ENCODE measurements at places on chromosomes 16 and 17.

DNA sequence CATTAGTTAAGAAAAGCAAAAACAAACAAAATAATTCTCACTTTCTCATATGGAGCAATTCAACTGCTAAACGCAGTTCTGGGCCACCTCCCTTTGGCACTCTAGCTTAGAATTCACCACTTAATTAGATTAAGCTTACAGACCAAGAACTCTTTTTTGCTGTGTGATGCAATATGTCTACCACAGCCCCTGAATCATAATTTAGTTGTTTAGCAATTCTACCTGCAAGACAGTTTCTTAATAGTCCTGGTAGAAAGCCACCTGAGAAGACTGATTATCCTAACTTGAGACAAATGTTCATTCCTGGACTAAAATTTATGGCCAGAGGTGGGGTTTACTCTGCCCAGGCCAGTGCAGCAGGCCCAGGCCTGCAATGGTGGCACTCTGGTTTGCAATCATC, 205.9 kb downstream of the HS3ST3A1 start:
- no peak for DNase-seq

DNA sequence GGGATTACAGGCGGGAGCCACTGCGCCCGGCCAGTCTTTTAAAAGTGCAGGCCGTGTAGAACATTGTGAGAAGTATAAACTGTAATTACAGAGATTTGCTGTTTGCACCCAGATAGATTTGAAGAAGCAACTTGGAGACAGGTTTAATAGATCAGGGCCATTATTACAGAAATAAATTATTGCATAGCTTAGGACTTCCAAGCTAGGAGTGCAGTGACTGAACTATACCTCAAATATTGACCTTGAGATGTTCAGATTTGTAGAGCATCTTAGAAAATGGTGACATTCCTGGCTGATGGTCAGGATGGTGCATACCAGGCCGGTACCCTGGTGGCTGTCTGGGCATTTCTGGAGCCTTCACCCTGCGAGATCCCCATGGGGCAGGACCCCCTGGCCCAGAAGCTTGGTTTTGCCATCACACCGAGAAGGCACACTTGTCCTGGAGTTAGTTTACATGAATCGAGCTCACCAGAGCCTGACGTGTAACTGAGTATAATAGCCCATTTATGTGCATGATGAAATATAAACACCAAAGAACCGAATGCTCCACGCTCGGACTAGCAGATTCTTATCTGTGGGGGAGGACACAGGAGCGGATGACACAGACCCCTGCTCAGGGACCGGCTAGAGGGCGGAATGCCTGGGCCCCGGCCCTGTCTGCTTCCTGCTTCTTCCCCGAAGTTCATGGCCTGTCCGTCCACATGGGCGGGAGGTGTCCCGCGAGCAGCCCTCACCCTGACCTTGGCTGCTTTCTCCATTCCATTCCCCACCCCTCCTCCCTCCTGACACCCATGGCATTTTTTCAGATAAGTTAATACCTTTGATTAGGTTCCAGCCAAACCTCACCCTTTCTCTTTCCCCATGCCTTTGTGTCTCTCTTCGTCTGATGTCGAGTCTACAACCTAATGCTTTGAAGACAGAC, 32.1 kb downstream of the CCDC40 start:
- DNase-seq = no peak

- DNase-seq = no peak
Measured at GRCh38 chr17:63696381-63696961, 3.5 kb downstream of the LIMD2 start.

GRCh38 chr16:14335297-14335696, 264.2 kb downstream of the MRTFB start:
- no peak for DNase-seq

GRCh38 chr16:75398333-75398732, 35.0 kb downstream of the CFDP1 start:
- no peak for DNase-seq

DNA sequence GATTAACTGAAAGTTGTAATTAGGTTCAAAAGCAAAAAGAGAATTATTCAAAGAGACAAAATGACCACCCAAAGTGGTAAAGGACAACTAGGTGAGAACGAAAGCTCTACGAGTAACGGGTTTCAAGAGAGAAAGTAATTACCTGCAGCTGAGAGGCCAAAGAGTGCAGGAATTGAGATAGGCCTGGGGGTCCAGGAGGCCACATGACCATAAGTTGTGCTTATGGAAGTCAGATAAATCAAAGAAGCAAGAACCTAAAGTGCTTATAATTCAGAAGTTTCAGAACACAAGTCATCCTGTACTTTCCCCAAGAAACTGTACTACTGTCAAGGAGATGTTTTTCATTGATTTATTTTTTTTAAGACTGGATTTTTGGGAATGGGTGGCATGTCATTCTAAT, 91.1 kb downstream of the TANGO6 start:
- no peak for DNase-seq

DNA sequence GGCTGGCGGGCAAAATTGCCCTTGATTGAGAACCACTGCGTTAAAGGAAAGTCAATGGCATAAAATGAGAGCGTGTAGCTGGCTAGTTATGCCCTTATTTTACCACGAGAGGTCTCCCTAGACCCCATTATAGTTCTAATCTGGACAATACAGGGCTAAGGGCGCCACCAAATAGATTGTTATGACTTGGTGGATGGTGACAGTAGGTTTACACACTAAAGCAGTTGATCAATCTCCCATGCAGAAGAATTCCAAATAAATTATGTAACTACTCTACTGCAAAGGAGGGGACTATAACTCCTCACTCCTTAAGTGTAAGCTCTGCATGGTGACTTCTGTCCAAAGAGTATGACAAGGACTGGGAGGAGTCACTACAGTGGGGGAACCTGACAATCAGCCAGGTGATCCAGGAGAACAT, 20.4 kb upstream of the YPEL2 start:
- no peak for DNase-seq

- DNase-seq = no peak
Measured at GRCh38 chr17:1511756-1512321, 4.6 kb downstream of the INPP5K start.

GRCh38 chr16:26441178-26441577, 625.5 kb upstream of the C16orf82 start:
- no peak for DNase-seq

DNA sequence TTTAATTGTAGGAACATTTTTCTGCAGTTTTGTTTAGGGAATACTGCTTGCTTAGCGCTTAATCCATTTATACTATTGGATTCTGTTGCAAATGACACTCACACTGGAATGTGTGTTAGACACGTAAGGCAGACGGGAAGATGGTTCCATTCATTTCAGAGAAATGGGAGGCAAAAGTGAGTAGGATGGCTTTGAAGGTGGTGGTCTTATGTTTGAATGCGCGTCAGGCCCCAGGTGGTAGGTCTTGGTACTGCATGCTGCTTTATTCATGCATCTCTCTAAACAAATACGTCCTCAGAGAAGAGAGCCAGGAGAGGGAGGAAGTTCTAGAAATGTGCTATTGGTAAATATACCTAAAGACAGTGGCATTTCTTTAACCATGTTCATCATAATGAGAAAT, 997.6 kb upstream of the RBFOX1 start:
- no peak for DNase-seq

- no peak for DNase-seq
Measured at GRCh38 chr16:9393591-9393990, 302.1 kb downstream of the HAPSTR1 start.

DNA sequence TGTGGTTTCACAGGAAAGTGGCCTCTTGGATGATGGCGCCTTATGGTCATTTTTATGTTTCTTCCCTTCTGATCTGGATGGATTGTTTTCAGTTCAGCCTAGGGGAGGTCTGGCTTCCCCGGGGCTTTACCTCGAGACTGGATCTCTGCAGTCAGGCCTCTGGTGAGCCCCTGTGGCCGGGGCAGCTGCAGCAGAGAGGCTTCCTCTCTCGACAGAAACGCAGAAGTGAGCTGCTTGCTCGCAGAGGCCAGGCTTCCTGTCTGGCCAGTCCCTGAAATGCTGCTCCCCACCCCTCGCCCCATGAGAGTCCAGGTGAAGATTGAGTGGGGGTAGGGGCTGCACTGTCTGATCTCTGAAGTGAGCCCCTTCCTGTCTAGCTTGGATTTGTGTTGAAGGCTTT, 44.0 kb downstream of the PLCG2 start:
- DNase-seq = no peak

DNA sequence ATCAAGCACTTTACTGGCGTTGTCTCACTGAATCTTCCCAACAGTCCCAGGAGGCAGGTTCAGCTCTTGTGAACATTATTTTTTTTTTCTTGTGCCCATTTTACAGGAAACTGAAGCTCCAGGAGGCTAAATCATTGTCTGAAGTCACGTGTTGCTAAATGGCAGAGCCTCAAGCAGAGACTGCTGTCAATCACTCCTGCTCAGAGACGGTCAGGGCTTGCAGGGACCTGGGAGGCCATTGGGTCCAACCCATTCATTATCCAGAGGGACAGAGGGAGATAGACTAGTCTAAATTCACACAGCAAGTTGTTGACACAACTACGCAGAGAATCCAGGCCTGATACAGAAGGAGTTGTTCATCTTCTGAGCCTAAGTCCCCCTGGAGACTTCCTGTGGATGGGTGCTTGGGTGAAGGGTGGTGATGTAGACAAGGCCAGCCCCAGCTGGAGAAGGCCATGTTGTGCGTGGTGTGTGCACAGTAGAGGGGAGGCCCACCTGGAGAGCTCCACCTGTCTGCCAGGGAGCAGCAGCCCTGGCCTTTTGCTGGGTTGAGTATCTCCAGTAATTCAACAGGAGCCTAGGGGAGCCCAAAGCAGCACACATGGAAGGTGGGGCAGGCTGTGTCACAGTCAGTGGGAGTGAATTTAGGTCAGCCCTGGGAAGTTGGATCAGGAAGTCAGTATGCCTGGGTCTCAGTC, 24.3 kb upstream of the C1QL1 start:
- DNase-seq = no peak

DNA sequence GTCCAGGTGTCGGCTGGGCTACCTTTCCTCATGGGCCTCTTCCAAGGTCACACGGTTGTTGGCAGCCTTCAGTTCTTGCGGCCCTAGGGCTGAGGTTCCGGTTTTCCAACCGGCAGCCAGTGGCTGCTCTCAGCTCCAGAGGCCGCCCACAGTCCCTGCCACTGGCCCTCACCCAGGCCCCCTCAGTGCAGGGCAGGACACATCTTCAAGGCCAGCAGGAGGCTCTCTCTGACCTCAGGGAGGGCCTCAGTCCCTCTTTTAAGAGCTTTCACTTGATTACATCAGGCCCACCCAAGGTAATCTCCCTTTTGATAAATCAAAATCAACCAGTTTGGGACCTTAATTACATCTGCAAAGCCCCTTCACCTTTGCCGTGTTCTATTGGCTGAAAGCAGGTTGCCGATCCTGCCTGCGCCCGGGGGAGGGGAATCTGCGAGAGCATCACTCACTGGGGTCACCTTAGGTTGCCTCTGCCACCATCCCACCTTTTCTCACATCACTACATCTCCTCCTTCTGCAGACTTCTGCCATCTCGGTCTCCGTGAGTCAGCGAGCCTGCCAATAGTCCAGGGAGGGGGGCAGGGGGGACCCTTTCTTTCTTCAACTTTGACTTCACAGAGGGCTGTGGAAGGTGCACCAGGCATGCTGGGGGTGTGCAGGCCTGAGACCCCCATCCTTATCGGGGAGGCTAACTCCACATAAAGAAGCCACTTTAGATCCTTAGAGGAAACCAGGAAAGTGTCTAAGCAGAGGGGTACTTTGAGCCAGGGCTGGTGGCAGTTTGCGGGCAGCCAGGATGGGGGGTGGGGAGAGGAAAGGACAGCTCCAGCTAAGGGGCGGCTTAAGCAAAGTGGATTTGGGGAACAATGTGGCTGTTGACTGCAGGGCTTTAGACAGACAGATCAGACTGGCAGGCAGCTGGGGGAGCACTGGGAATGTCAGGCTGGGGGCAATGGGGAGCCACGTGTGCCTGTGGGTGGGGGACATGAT, 28.8 kb upstream of the NXPH3 start:
- no peak for DNase-seq

GRCh38 chr17:30922235-30923030, 688 bp downstream of the ADAP2 start:
- DNase-seq = no peak

- no peak for DNase-seq
Measured at GRCh38 chr17:72890711-72891110, 201.8 kb downstream of the SLC39A11 start.

- no peak for DNase-seq
Measured at GRCh38 chr17:68182940-68183551, 64.8 kb upstream of the AMZ2 start.

- no peak for DNase-seq
Measured at GRCh38 chr16:80273635-80274538, 266.9 kb upstream of the DYNLRB2 start.

DNA sequence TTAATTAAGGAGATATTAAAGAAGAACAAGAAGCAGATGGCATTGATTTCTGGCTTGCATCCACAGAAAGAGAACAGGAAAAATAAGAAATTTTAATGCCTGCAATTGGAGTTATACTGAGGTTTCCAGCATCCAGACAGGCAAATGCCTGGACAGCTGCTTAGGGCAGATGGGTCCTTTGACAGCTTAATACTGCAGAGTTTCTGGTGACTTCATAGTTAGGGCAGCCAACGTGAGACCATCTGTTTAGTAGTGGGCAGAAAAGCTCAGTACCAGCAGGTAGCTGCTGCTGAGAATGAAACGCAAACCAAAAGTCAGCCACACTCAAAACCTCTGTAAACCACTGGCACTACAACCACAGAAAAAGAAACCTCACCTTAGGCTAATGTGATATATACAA, 109.8 kb downstream of the CDK5R1 start:
- DNase-seq = no peak

GRCh38 chr16:855471-855870, 54.9 kb upstream of the GNG13 start:
- no peak for DNase-seq

GRCh38 chr17:733743-734142, 1.3 kb downstream of the TLCD3A start:
- peak; percentile 50 for DNase-seq

DNA sequence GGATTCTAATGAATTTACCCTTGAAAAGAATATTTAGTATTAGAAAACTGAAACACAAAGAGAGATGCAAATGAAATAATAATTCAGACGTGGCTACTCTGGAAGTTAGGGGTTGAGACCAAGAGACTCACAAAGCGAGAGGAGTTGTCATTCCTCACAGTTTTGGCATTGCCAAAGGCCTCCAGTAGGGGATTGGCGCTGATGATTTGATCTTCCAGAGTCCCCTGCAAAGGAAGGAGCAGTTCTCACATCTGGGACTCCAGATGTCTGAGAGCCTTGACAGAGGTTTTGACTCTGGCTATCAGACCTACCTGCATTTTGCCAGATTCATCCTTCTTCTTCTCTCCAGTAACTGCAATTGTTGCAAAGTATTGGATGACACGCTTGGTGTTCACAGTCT, 6.6 kb downstream of the MYH8 start:
- no peak for DNase-seq

- DNase-seq = no peak
Measured at GRCh38 chr17:8728251-8728938, 16.2 kb downstream of the CCDC42 start.

DNA sequence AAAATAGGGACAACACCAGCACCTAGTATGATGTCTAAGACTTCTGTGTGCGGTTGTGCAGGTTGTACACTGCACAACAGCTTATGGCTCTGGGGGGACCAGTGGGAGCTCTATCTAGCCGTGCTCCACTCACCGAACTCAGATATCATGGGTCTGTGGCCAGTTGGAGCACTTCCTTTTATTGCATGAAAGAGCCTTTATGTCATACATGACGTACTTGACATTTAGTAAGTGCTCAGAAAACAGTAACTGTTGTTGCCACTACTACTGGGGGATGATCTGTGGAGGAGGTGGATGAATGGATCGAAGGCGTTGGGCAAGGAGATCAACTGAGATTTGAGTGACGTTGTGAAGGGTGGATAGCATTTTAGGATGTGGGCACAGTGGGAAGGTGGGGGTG, 368.8 kb downstream of the SNX29 start:
- DNase-seq = no peak

- DNase-seq = peak; percentile 75
Measured at GRCh38 chr17:31413874-31414549, 22.5 kb downstream of the RAB11FIP4 start.
